ENCODE measurements at places on chromosomes 2 and 18. TPM values are rescaled to one million over a fixed set of nuclear protein-coding genes. Genes with fewer than 3 reads are reported as not detected.

GRCh38 chr18:40874233-40874632 lies 1080.8 kb upstream of the PIK3C3 start:
- no peak for DNase-seq

ST6GAL2 gene
- not detected for total RNA-seq

- no peak for DNase-seq
Measured at GRCh38 chr18:54090856-54091255, 133.6 kb downstream of the MBD2 start.

- DNase-seq: no peak
Measured at GRCh38 chr2:238235331-238235732, 4.5 kb downstream of the HES6 start.

DNA sequence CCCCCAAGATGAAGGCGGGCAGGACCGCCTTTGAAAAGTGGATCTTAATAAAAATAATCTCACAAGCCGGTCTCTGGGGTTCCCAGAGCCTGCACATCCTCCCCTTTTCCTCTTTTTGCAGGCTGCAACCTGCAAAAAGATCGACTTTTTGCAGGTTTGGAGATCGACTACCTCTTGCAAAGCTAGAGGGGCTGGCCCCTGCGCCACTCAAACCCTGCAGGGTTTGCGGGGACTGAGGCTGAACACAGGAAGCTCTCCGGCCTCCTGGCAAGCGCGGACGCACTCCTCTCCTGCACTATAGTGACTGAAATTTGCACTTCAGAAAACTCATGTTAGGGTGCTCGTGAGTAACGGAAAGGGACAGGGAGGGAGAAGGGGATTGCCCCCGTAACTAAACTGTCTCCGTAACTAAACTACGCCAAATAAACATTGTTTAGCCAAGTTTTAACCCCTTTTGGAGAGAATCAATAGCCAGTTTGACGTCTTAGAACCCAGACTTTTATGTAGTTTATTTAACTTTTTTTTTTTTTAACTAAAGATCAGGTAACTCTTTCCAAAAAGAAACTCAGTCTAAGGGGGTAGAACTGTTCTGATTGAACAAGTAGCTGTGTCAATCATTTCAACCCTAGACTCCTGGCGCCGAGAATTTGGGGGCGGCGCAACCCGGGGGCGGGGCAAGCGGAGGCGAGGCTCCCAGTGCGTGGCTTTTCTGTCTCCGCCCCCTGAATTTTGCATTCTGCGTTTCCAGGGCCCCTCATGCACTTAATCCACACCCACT lies 2.5 kb downstream of the IGFBP5 start:
- no peak for DNase-seq

TBR1 gene
- total RNA-seq: not detected

DNA sequence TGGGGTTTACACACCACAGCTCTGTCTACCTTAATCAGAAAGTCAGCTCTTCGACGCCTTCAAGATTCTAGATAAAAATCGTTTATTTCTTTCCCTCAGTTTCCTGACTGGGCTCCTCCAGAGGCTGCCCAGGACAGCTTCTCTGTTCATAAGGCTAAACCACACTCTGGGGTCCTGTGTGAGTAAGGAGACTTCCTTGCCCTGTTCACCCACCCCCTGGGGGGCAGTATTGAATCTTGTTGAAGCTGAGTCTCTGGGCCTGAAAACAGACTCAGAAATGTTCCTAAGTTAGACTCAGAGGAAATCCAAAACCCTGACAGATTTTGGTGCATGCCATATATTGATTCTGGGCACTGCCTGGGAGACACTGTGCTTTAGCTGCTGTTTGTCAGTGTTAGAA lies 43.0 kb downstream of the G6PC2 start:
- DNase-seq: no peak

- DNase-seq: no peak
Measured at GRCh38 chr2:42164046-42164445, 5.1 kb upstream of the EML4 start.

GTF2A1L gene
- total RNA-seq: not detected

- DNase-seq: no peak
Measured at GRCh38 chr18:64337673-64338072, 188.8 kb upstream of the LINC00305 start.

DNA sequence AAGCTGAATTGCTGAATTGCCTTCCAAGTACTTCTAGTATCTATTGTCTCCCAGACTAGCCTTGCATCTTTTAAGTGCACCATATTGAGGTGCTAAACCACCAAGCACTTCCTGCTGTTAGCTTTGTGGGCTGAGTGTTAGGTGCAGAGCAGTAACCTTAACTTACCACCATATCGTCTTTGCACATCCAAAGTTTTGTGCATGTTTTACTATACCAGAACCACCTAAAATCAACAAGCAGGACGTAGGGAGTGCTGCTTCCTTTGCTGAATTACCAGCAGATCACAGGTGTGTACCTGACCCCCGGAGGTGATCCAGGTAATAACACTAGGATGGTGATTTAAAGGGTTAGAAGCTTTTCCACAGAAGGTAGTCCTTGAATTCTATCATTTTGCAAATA lies 359.9 kb upstream of the HNRNPA3 start:
- DNase-seq: no peak

- DNase-seq: no peak
Measured at GRCh38 chr18:57242285-57242684, 95.4 kb downstream of the BOD1L2 start.

MARCO gene
- 0.26 TPM for total RNA-seq
